Head of caudate nucleus (tissue), 42 donors: ENCODE measurements at places on chromosomes 3 and 15.

DNA sequence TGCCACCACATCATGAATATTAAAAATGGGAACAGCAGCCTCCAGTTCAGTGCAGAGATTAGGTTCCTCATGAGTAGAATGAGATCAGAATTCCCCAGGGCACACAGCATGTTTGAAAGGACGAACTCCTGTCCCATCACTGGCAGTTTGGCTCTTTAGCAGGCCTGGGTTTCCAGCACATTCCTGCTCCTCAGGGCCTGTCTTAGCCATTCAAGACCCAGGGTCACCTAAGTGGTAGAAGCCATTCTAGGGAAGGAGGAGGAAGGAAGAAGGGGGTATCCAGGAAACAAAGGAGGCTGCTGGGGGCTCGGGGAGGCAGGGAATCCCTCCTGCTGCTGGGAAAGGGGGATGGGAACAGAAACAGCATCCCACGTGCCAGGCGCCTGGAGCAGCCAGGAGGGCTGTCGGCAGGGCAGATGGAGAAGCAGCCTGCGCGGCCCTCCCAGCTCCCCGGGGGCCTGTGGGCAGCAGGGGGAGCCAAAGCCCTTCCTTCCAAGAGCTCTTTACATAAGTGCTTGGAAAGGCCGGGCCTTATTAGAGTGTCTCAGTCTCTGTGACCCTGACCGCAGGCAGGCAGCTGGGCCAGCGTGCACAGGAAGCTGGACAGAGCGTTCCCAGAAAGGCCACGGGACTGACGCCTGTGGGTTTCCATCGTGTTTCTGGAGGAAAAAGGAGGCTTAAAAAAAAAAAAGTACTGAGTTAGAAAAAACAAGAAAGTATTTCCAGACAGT, 24.7 kb downstream of the LOXL1 start:
- peak; percentile 81 for DNase-seq

DNA sequence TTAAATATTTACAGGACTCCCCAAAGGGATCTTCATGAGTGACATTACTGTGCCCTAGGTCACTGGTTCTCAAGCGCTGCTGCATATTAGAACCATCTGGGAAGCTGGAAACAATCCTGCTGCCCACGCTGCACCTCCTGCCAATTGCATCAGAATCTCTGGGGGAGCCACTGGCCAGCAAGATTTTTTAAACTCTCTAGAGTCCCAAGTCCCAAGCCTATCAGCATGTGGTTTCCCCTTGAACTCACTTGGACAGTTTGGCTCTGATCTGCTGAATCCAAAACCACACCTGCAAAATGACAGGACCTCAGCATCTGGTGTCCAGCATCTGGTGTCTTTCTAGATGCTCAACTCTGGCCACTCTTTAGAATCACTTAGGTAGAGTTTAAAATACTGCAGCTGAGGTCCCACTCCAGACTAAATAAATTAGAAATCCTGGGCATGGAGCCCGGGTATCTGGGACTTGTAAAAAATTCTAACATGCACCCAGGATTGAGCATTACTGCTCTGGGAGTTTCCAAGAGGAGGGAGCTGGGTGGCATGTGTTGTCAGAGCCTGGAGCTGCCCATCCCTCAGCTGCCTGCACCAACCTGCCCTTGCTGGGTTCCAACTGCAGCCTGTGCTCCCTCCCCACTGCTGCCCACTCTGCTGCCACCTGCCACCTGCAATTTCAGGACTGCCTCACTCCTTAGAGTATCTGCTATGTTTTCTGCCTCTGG, 311.3 kb downstream of the SLC9A9 start:
- DNase-seq = no peak

DNA sequence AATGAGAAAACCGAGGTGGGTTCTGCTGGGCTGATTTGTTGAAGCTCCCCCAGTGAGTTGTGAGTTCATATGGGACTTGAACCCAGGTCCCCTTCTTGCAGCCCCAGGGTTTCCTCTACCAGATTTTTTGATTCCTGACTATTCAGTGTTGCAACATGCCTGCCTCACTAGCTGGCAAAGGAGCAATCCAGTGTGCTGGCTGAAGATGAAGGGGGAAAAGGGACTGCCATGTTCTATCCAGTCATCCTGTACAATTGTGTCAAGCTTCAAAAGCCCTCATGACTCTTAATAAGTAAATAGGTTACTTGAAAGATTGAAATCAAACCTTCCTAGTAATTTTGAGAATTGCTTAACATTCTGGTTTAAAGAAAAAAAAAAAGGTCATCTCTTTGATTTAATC, 211.5 kb upstream of the TP63 start:
- DNase-seq = no peak

DNA sequence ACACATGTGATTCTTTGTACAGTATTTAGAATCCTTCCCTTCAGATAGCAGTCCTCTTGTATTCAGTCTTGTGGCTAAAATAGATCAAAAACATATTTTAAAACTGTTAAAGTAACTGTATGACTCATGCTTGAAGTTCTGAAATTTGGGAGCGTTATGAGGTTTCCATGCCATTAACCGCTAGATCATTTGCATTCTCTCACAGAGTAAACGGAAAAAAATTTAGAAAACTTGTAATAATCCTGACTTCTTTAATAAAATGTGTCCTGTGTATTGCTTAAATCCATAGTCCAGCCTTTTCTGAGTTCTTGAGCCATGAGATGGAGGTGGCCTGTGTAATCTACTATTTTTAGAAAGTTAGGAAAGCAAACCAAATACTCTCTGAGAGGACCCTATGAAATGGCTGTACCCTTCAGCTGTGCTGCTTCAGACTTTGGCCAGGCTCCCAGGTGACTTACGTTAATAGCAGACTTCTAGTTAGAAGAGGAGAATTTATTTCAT, 33.8 kb downstream of the MBNL1 start:
- no peak for DNase-seq

- DNase-seq = no peak
Observed at GRCh38 chr3:116053017-116053416, 392.3 kb downstream of the LSAMP start.

GRCh38 chr3:27090275-27091041, 278.7 kb downstream of the NEK10 start:
- DNase-seq = no peak

- DNase-seq = no peak
Observed at GRCh38 chr3:15385901-15386653, 41.3 kb downstream of the METTL6 start.

- peak; percentile 74 for DNase-seq
Observed at GRCh38 chr3:42683875-42684598, 1.3 kb upstream of the KLHL40 start.

DNA sequence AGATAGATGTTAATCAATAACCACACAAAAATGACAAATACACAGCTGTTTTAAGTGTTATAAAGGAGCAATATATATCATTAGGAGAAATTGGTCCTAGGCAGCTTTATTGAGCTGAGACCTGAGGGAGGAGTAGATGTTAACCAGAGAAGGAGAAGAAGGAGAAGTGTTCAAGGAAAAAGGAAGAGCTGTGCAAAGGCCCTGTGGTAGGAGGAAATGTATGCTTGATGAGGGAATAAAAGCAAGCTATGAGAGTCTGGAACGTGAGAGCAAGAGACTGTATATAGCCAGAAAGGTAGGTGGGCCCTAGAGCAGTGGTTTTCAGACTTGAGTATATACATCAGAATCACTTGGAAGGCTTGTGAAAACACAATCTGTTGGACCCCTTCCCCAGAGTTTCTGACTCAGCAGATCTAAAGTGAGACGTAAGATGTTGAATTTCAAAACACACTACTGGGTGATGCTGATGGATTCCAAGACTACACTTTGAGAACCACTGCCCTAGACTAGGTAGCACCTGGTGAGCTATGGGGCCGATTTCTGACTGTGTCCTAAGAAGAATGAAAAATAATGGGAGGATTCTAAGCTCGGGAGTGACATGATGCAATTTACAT, 342.3 kb upstream of the ADAMTS9 start:
- no peak for DNase-seq

DNA sequence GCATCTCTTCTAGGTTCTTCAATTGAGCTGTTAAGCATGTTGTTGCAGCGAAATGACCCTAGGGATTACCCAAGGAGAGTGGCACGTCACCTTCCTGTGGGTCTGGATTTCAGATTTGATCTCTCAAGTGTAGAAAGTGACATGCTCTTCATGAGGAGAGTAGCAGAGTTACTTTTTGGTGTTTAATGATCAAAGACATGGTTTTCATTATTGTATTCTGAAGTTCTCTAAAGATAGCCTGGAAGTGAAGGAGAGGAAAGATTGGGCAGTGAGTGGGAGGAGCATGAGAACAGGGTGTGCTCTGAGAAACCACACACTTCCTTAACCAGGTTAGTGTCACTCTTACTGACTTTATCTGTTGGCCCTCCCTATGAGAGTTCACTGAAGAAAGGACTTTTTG, 153.6 kb downstream of the AKAP13 start:
- no peak for DNase-seq

- no peak for DNase-seq
Observed at GRCh38 chr15:52093539-52094510, 18.8 kb downstream of the BCL2L10 start.

- no peak for DNase-seq
Observed at GRCh38 chr3:126300761-126301481, 56.3 kb downstream of the KLF15 start.

DNA sequence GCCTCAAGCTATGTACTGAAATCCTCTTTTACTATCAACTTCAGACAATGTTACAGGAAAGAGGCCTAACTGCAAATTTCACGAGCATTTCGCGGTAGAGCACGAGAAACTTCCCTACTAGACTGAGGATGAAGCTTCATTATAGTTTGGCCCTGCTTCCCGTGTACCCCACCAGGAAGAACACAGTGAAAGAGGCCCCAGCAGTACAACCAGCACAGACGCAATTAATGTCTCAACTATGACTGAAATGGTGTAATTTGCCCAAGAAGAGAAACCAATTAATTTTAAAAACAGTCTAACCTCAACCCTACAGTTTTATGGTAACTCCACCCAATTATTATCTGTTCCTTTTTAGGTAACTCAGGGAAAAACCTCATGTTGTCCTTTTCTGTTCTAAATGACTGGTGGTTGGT, 12.1 kb downstream of the CHSY1 start:
- no peak for DNase-seq

DNA sequence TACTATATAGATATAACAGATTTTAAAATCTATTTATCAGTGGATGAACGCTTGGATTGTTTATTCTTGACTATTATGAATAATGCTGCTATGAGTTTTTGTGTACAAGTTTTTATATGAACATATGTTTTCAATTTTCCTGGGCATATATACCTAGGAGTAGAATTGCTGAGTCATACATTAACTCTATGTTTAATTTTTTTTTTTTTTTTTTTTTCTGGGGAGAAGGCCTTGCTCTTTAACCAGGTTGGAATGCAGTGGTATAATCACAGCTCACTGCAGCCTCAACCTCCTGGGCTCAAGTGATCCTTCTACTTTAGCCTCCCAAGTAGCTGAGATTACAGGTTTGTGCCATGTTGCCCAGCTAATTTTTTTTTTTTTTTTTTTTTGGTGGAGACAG, 9.1 kb downstream of the CIDEC start:
- no peak for DNase-seq

- DNase-seq = no peak
Observed at GRCh38 chr3:133572158-133573053, 1.1 kb upstream of the CDV3 start.

DNA sequence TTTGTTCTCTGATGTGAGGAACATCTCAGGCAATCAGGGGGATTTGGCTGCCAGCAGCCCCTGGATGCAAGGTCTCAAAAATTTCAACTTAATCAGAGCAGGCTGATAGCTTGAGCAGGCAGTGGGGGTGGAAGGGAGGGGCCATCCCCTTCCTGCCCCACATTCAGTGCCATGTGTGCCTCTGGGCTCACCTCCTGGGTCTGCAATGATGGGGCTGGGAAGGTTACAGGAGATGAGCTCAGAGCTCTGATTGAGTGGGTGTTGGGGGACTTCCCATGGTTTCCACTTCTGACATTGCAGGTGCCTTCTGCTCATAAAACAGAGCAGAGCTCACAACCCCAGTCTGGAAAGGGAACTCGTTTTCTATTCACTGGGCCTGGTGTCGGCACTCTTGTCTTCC, 37.0 kb downstream of the PARP16 start:
- DNase-seq = no peak

DNA sequence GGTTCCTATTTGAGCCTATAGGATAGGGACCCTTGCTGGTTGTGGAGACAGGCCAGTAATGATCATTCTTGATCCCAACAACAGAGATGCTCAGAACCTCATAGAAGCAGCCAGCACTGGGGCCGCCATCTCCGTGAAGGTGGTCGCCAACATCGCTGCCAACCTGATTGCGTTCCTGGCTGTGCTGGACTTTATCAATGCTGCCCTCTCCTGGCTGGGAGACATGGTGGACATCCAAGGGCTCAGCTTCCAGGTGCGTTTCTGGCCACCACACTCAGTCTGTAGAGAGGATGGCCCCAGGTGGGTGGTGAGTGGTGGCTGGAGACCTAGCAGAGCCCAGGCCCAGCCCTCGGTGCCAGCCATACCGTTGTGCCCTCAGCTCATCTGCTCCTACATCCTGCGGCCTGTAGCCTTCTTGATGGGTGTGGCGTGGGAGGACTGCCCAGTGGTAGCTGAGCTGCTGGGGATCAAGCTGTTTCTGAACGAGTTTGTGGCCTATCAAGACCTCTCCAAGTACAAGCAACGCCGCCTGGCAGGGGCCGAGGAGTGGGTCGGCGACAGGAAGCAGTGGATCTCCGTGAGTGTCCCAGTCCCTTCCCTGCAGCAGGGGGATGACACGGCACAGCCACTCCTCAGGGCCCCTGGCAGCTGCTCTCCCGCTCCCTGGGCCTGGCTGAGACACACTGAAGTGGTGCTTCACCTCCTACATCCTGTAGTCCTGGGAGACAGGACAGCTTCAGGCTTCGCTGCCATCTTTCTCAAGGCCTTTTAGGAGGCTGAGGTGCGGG, 46.5 kb upstream of the PDE8A start:
- no peak for DNase-seq

- no peak for DNase-seq
Observed at GRCh38 chr15:26537663-26538062, 235.2 kb downstream of the GABRB3 start.

DNA sequence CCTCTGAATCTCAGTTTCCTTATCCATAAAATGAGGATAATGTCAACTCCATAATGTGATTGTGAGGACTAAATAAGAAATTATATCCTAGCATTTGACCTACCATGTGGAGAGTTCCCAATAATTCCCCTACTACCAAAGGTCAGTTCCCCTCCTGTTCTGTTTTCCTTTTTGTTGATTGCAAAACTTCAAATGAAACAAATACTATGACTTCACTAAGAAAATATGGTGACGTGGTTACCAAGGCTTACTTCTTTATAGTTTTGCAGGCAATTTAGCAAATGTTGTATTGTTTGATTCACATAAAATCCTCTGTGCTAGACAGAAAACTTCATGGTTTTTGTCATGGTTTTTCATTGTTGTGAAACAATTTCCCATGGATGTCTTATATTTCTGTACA, 153.8 kb upstream of the RORA start:
- no peak for DNase-seq

GRCh38 chr3:39147711-39148434, 5.5 kb downstream of the CSRNP1 start:
- no peak for DNase-seq

DNA sequence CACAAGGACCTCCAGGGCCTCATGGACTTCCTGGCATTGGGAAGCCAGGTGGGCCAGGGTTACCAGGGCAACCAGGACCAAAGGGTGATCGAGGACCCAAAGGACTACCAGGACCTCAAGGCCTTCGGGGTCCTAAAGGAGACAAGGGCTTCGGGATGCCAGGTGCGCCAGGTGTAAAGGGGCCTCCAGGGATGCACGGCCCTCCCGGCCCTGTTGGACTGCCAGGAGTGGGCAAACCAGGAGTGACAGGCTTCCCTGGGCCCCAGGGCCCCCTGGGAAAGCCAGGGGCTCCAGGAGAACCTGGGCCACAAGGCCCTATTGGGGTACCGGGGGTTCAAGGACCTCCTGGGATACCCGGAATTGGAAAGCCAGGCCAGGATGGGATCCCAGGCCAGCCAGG, 23.2 kb upstream of the CMSS1 start:
- no peak for DNase-seq

- no peak for DNase-seq
Observed at GRCh38 chr15:96421178-96421601, 90.7 kb downstream of the NR2F2 start.
